ENCODE measurements at places on chromosomes 5 and 9. TPM values are rescaled to one million over a fixed set of nuclear protein-coding genes. Genes with fewer than 3 reads are reported as not detected.

LYRM7 gene
- polyA plus RNA-seq: 1.1 TPM

- H3K4me3 ChIP-seq: no peak overlapping the region
- H3K36me3 ChIP-seq: no peaks in the 10 kb centered on the region
- no peak overlapping the region for H3K27ac ChIP-seq
These were observed 46.7 kb upstream of the HNRNPA0 start for GRCh38 chr5:137800700-137801411.

GRCh38 chr9:124574534-124575375 is 67.6 kb upstream of the NR5A1 start:
- no peak overlapping the region for H3K4me3 ChIP-seq
- no peaks in the 10 kb centered on the region for H3K36me3 ChIP-seq
- peaks cover 2% of the 10 kb centered on the region for H3K4me1 ChIP-seq

DNA sequence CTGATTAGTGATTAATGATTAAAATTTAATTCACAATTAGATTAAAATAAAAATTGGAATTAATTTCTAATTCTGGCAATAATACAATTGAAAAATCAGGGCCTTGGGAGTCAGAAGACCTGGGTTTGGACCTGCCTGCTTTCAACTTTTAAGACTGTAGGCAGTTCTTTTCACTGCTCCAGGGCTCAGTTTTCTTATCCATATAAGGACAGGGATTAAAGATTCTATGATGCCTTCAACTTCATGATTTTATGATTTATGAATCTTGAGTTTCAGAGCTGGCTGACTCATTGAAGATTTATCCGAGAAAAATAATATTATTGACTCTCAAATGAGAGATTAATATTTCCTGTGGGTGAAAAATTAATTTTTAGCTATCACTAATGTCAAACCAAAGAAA is 208.6 kb upstream of the ANKH start:
- no peaks in the 10 kb centered on the region for H3K27me3 ChIP-seq
- no peak for DNase-seq
- no peaks in the 10 kb centered on the region for H3K4me1 ChIP-seq
- no peak overlapping the region for H3K4me3 ChIP-seq

GALNT12 gene
- 0.26 TPM for polyA plus RNA-seq

ADAMTSL1 gene
- polyA plus RNA-seq: 15.0 TPM

TERT gene
- not detected for polyA plus RNA-seq

DNA sequence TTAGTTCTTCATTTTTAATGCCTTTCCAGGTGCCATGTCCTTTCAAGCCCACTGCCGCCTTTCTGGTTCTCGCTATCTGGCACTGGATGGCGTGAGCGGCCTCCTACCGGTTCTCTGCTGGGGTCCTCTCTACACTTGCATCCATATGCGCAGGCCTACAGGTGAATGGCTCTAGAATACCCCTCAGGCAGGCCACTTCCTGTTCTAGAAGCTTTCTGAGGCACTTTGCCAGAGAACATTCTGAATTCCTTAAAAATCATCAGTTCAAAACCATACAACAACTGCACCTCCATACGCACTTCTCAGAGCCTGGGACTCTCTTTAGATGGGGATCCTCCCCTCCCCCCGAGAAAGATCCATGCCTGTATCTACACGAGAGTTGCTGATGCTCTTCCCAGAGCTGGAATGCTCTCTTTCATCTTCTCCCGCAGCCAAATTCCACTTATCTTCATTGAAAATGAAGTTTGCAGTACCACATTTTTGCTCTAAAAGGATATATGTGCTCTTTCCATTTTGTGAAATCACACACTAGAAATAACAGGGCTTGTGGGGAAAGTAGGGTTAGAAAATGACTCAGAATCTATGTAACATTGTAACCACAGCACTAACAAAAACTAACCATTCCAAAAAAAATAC is 1.4 kb upstream of the LHFPL2 start:
- no peaks in the 10 kb centered on the region for H3K36me3 ChIP-seq
- H3K4me1 ChIP-seq: peaks cover 22% of the 10 kb centered on the region
- H3K27me3 ChIP-seq: no peaks in the 10 kb centered on the region

- no peak for DNase-seq
- no peaks in the 10 kb centered on the region for H3K27me3 ChIP-seq
- H3K27ac ChIP-seq: no peak overlapping the region
These were observed 79.1 kb downstream of the RAPGEF1 start for GRCh38 chr9:131660466-131661405.

DNA sequence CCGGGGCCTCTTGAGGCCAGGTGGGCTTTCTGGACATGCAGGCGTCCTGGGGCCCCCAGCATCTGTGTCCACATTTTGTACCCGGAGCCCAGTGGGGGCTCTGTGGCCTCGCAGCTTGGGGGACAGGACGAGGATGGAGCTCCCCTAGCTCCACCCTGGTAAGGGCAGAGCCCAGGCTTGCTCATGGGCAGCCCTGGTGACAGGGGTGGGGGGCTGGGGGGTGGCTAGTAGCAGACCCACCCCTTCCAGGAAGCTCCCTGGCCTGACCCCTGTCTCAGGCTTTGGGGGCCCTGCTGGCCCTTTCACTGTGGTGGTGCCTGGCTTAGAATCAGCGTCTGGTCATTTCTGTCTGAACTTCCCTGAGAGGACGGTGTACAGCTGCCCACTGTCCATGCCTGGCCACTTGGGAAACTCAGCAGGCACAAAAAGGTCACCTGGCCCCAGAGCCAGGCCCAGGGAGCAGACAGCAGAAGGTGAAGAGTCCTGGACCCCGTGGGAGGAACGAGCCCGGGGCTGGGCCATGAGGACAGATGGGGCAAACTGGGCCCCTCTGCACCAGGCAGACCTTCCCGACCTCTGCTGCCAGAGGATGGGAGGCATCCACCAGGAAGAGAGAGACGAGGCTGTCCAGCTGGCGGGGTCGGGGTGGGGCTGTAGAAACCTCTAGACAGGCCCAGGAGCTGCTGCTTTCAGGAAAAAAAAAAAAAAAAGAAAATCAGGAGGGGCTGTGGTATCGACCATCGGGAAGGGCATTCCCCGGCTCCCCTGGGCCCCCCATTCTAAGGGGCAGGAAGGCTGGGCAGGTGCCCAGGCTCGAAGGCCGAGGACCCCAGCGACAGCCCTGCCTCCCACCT is 52.8 kb downstream of the EXD3 start:
- no peak overlapping the region for H3K4me3 ChIP-seq
- DNase-seq: no peak
- no peak overlapping the region for H3K27ac ChIP-seq
- H3K27me3 ChIP-seq: no peaks in the 10 kb centered on the region

GRCh38 chr5:113172231-113172826 is 195.7 kb downstream of the DCP2 start:
- peaks cover 5% of the 10 kb centered on the region for H3K4me1 ChIP-seq
- no peak overlapping the region for H3K4me3 ChIP-seq
- no peak for DNase-seq
- H3K36me3 ChIP-seq: no peaks in the 10 kb centered on the region

PCDHA1 gene
- 0.03 TPM for polyA plus RNA-seq

PCA3 gene
- 0.86 TPM for polyA plus RNA-seq

DNA sequence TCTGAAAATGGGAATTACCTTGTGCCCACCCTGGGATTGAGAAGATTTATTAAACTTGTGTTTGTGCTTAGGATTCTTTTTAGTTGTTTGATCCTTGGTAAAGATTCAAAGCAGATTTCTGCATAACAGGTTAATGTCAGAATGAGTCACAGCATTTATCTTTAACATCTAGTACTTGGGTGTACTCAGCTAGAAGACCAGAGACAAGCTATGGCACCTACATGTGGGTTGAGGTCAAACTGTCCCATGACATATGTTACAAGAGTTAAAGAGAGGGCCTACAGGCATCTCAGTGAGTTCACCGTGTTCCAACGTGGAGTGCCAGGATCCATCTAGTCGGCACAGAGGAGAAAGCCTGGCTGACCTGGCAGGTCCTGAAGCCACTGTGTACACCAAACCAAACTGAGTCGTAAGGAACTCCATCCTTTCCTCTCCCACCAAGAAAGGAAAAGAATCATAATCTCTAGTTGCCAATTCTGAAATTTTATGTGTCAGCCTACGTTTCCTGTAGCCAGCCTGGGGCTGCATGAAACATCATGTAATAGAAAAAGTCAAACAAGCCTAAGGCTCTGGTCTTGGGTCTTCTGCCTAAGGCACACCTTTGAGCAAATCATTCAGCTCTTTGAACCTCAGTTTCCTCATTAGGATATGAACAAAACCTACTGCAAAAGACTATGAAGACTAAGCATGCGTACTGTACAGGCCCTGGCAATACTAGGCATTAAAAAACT is 73.7 kb downstream of the RCL1 start:
- H3K4me3 ChIP-seq: no peak overlapping the region
- DNase-seq: peak; percentile 9
- no peak overlapping the region for H3K27ac ChIP-seq
- H3K27me3 ChIP-seq: no peaks in the 10 kb centered on the region

GAPT gene
- polyA plus RNA-seq: not detected

DNA sequence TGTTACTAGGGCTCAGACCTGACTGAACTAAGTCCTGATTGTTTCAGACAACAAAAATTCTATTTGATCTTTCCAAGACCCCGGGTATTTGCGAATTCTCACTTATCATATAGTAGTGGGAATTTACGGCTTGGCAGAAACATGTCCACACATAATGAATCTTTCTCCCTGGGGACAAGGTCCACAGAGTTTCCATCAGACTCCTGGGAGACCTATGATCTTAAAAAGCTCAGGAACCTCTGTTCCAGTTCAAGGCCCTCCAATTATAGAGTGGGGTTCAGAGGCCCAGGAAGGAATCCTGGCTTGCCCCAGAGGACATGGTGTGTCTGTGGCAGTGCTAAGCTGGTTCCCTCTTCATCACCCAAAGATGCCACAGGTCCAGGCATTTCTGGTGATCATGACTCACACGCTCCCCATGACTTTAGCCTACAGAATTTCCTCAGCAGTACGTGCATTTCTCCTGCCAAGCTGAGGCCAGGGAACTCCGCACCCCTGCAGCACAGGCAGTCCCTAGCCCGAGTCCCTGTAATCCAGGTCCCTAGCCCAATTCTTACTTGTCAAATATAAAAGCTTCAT is 12.6 kb downstream of the RAPGEF1 start:
- H3K27me3 ChIP-seq: no peaks in the 10 kb centered on the region
- no peak overlapping the region for H3K4me3 ChIP-seq
- peak; percentile 70 for DNase-seq
- H3K4me1 ChIP-seq: peaks cover 42% of the 10 kb centered on the region
- H3K27ac ChIP-seq: peak overlapping the region; percentile 45

HTR4 gene
- polyA plus RNA-seq: not detected

- no peak overlapping the region for H3K4me3 ChIP-seq
- DNase-seq: no peak
- H3K4me1 ChIP-seq: no peaks in the 10 kb centered on the region
- no peak overlapping the region for H3K27ac ChIP-seq
- no peaks in the 10 kb centered on the region for H3K36me3 ChIP-seq
- no peaks in the 10 kb centered on the region for H3K27me3 ChIP-seq
These were observed 107.7 kb downstream of the MTRR start for GRCh38 chr5:7976411-7977190.

GRCh38 chr5:18675041-18675440 is 1040.8 kb downstream of the TAF11L14 start:
- DNase-seq: no peak
- no peaks in the 10 kb centered on the region for H3K36me3 ChIP-seq
- H3K4me3 ChIP-seq: no peak overlapping the region
- no peak overlapping the region for H3K27ac ChIP-seq
- no peaks in the 10 kb centered on the region for H3K4me1 ChIP-seq
- H3K27me3 ChIP-seq: no peaks in the 10 kb centered on the region

DNA sequence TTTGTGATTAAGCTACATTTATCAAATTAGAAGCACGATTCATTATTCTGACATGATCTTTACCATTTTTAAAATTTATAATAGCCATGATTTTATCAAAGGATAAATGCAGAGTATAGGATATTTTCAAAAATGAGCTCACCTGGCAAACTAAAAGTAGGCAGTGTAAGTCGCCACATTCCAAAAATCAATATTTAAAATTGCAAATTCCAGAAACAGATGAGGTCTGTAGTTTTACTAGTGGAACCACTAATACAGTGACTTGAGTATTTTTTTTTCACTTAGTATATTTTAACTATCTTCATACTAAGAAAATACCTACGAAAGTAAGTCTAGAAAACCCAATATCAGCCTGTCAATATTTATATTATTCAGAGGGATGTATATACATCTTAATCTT is 164.2 kb downstream of the PDE4D start:
- DNase-seq: no peak
- H3K27ac ChIP-seq: no peak overlapping the region
- H3K27me3 ChIP-seq: no peaks in the 10 kb centered on the region
- no peaks in the 10 kb centered on the region for H3K36me3 ChIP-seq

DNA sequence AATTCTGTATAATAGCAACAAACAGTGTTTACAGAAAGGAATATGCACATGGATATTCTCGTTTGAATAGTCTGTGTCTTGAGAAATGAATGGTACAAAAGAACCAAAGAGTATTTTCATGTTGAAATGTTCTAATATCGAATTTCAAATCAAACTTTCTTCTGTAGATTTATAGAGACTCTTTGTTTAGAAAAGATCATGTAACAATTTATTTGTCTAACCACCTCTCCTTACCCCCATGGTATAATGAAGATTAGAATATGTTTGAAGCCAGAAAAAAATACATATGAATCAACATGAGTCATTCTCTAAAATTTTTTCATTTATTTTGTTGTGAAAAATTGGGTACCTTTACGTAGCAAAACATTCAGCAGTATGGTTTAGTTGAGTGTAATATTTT is 285.6 kb downstream of the PRR16 start:
- no peak for DNase-seq
- H3K4me1 ChIP-seq: no peaks in the 10 kb centered on the region
- no peaks in the 10 kb centered on the region for H3K27me3 ChIP-seq
- no peak overlapping the region for H3K27ac ChIP-seq
- no peak overlapping the region for H3K4me3 ChIP-seq
- H3K36me3 ChIP-seq: no peaks in the 10 kb centered on the region

DNA sequence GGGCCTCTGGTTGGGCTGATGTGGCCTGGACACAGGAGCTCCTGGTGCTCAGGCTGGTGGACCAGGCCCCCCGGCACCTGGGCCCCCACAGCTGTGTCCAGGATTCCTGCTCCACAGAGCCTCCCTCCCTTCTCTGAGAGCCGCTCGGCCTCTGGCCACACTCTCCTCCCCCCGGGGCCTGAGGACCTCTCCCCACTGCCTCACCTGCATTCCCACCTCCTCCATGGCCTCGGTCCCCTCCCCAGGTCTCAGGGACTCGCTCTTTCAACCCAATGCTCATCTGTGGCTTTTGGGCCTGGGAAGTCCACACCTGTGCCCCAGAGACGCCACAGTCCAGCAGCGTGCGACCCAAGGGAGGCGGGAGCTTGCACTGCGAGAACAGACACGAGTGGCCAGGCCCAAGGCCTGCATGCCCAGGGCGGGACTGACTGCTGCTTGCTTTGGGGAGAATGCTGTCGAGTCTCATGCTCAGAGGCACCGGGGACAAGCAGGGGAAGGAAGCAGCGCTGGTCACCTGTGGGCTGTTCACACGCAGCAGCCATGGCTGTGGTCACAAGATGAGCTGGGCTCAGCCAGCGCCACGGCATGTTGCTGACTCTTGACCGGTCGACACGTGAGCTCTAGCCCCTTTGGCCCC is 14.6 kb downstream of the PAEP start:
- no peaks in the 10 kb centered on the region for H3K27me3 ChIP-seq
- no peaks in the 10 kb centered on the region for H3K4me1 ChIP-seq
- no peak overlapping the region for H3K27ac ChIP-seq
- DNase-seq: no peak
- no peak overlapping the region for H3K4me3 ChIP-seq

GRCh38 chr5:78648359-78649210 is at the start of gene LHFPL2:
Gene LHFPL2 (minus strand): TSS chr5:78648772. CDS start chr5:78510213, 138,559 bp downstream.
- no peaks in the 10 kb centered on the region for H3K36me3 ChIP-seq
- peak; percentile 77 for DNase-seq
- H3K4me1 ChIP-seq: peaks cover 19% of the 10 kb centered on the region
- peak within 1 kb of the TSS; percentile 82 for H3K27ac ChIP-seq

GRCh38 chr5:31551878-31552277 is 19.8 kb downstream of the C5orf22 start:
- no peak overlapping the region for H3K4me3 ChIP-seq
- no peak for DNase-seq
- H3K36me3 ChIP-seq: peaks cover 8% of the 10 kb centered on the region
- no peaks in the 10 kb centered on the region for H3K27me3 ChIP-seq
